Stimulated activated CD8-positive, alpha-beta memory T cell treated with anti-CD3 and anti-CD28 coated beads, Interleukin-15, amount 100 ng/mL, for 24 hours (primary cell): ENCODE measurements at places on chromosomes 7 and 10.

DNA sequence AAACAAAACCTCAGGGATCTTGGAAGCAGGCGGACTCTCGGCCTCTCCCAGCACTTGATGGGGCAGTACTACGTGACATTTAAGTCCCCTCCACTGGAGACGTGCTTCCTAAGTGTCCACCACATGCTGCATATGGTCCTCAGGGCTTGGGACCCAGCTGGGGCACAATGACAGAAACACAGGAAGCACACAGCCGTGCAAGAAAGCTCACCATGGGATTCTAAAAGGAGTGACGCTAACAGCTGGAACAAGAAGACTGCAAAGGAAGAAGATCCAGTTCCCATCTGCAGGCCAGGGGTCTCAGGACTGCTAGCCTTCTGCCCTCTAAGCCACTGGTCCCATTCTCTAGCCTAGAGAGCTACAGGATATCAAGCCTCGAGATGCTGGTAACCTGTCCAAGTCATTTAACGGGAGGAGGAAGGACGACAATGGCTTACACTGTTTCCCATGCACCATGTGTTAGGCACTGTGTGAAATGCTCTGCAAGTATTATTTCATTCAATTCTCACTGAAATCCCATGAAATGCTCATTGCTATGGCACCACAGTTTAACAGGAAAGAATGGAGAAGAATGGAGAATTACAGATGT is 61.1 kb downstream of the KCNMA1 start:
- no peak for DNase-seq

- DNase-seq = peak; percentile 18
Observed at GRCh38 chr10:110556969-110557601, 10.4 kb upstream of the SMC3 start.

DNA sequence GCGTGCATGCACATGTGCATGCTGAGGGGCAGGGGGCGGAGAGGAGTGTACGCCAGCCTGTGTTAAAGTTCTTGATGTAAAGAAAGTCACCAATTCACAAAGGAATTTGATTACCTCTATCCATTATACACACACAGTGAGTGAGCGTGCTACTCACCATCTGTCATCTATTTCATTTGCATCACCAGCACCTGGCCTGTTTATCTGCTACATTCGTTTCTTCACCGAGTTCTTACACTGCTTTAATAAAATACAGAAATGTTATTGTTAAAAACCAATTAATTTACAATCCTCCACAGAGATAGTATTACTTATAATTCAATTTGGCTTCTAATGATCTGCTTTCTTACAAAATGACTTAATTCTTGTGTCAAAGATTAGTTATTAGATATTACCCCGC is 32.6 kb downstream of the NEUROD6 start:
- no peak for DNase-seq

DNA sequence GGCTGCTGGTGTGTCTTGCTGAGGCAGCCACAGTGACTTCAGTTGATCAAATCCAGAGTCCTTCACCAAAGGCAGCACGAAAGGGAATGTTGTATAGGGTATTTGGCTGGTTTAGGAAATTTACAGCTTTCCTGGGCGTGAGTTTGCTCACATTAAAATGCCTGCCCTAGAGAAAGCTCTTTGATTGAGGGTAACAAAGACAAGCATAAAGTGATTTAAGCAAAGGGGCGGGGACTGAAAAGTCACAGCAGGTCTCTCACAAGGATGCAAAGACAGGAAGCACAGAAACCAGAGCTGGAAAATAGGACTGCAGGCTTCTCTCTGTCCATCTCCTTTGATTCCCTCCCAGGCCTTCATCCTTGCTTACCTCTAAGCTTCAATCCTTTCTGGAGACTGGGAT is 139.2 kb downstream of the ELMO1 start:
- DNase-seq = no peak

DNA sequence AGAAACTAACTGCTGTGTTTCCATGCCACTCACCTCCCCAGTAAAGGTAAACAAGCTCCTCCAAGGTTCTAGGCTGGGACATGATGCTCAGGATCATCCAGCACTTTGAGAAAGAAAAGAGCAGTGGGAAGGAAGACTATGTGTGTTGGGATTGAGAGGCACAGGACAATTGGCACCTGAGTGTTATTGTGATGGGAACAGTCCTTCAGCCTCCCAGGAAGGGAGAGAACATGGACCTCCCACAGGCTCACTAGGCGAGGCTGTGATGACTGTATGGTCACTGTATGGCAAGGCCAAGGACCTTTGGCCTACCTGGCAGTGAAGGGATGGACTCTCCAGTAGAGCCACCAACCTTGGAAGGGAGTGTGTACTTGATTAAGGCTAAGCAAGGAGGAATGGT is 123.2 kb upstream of the UNC5B start:
- no peak for DNase-seq

DNA sequence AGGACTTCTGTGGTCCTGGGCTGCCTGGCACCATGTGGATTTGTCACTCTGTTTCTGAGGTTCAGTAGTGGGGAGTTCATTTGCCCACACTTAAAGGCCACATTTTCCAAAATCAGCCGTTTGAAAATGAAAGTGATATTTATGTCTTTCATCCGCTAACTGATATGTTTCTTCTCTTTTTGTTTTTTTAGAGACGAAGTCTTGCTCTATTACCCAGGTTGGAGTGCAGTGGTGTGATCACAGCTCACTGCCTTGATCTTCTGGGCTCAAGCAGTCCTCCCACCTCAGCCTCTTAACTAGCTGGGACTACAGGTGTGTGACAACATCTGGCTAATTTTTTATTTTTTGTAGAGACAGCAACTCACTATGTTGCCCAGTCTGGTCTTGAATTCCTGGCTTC is 58.6 kb downstream of the EBLN1 start:
- DNase-seq = no peak

GRCh38 chr7:55381696-55382095 is 16.6 kb downstream of the LANCL2 start:
- DNase-seq = no peak

- DNase-seq = no peak
Observed at GRCh38 chr10:80664071-80664680, 126.5 kb downstream of the SH2D4B start.

GRCh38 chr10:50788951-50789945 is 49.5 kb downstream of the ASAH2B start:
- DNase-seq = no peak

- DNase-seq = no peak
Observed at GRCh38 chr7:20270867-20271266, 53.7 kb upstream of the MACC1 start.

- no peak for DNase-seq
Observed at GRCh38 chr10:34169131-34169530, 646.0 kb downstream of the PARD3 start.

DNA sequence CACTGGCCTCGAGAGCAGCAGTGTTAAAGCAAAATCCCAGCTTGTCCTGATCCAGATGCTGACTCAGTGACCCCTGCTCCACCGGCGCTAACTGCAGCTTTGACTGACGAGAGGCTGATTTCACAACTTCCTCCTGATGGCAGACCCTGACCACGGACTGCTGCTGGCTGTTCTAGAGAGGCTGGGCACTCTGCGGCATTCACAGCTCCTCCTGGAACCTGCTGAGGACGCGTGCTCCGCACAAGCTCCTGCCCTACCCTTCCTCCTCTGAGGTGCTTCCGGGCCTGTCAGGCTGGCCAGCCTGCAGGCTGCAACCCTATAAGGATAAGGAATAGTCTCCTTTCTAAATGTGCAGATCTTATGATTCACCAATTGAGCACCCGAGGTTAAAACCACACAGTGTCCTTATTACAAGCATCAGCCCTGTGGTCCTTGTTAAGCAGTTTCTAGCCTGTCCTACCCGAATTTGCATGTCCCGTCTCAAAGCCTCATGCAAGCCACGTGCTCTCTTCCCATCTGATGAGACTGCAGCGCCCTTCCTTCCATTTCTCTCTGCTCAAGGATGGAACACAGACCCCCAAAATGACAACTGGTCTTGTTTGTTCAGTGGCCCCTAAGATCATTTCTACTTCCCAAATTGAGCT is 35.5 kb upstream of the NCAPG2 start:
- DNase-seq = no peak

GRCh38 chr10:77972148-77972547 is 45.6 kb upstream of the DLG5 start:
- DNase-seq = no peak

- DNase-seq = no peak
Observed at GRCh38 chr7:35019801-35020200, 17.5 kb downstream of the DPY19L1 start.

GRCh38 chr10:6211671-6212635 is 9.2 kb downstream of the PFKFB3 start:
- DNase-seq = no peak

DNA sequence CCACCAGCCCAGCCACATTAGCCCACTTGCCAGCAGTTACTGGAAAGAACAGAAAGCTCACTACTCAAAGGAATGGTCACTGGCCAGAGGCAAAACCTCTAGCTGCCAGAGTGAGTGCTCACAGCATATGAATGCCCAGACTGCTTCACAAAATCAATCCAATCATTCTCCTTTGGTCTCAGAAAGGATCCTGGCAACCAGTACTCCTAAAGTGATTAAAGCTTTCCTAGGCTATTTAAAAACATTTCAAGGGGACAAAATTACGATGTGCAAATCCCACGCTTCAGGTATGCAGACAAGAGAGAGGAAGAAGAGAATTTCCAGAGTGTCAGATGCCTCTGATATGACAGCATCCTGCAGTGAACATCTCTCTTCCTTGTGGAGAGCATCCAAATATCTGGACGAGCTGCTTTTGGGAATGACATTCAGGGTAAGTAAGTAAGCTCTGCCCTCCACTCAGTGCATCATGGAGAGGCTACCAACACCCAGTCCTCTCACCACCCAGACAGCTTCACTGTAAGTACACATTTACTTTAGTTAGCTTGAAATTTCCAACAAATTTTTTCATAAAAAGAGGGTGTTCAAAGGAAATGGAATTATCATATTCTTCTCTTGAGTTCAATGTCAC is 25.1 kb downstream of the ICA1 start:
- DNase-seq = no peak

DNA sequence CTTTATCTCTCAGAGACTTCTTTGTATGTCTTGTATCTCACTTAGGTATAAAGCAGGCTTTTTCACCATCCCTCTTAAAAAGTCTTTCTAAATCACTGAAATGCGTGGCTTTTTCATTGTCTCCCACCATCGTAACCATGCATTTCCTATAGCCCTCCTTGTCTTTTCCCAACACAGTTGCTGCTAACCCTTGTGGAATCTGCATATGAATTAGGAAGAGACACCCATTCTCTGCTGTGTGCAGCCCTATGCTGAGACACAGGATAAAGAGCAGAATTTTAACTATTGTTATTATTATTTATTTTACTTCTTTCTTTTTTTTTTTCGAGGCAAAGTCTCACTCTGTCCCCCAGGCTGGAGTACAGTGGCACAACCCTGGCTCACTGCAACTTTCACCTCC is 804.3 kb upstream of the COBL start:
- no peak for DNase-seq

DNA sequence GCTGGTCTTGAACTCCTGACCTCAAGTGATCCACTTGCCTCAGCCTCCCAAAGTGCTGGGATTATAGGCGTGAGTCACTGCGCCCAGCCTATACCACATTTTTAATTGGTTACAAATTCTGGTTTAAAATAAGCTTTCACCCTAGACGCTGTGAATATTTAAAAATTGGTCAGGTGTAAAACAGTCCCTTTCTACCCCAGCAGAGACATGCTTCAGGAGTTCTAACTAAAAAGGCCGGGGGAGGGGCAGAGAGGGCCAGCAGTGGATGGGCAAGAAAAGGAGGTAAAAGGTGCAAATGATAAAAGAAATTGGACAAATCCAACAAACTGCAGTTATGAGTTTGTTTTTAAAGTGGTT is 70.0 kb downstream of the WAPL start:
- no peak for DNase-seq

DNA sequence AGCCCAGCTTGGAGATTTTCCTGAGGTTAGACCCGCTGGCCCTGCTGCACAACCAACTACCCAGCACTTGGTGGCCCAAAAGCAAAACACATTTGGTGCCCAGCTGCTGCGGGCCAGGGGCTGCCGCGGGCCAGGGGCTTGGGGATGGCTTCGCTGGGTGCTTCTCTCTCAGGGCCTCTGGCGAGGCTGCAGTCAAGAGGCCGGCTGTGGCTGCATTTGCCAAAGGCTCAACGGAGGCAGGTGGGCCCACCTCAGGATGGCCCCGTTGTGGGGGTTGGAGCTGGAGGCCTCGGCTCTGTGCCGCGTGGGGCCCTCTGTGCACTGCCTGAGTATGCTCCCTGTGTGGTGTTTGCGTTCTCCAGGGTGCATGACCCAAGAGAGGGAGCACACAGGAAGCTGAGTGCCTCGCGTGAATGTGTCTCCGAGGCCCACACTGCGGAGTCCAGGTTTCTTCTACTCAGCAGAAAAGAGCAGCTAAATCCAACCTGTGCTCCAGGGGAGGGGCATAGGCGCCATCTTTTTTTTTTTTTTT is 17.5 kb upstream of the UBE3C start:
- no peak for DNase-seq

- no peak for DNase-seq
Observed at GRCh38 chr10:95363303-95363912, 72.6 kb upstream of the PDLIM1 start.

GRCh38 chr7:55101359-55101758 is 82.5 kb downstream of the EGFR start:
- DNase-seq = no peak

- no peak for DNase-seq
Observed at GRCh38 chr7:38000272-38000671, 79.8 kb downstream of the EPDR1 start.
